ENCODE measurements at places on chromosomes 2 and 18. TPM values are rescaled to one million over a fixed set of nuclear protein-coding genes. Genes with fewer than 3 reads are reported as not detected.

- DNase-seq, result no peak
Observed at GRCh38 chr2:210092791-210093190, 78.4 kb downstream of the KANSL1L start.

- DNase-seq, result no peak
Observed at GRCh38 chr2:195442458-195443175, 214.4 kb upstream of the SLC39A10 start.

The INSIG2 gene
- 18.4 TPM for polyA plus RNA-seq

- DNase-seq, result no peak
Observed at GRCh38 chr2:29006092-29006979, 25.2 kb downstream of the TOGARAM2 start.

GRCh38 chr2:152126664-152127063, 27.8 kb upstream of the CACNB4 start:
- no peak for DNase-seq

The RAB27B gene
- 1.2 TPM for polyA plus RNA-seq

DNA sequence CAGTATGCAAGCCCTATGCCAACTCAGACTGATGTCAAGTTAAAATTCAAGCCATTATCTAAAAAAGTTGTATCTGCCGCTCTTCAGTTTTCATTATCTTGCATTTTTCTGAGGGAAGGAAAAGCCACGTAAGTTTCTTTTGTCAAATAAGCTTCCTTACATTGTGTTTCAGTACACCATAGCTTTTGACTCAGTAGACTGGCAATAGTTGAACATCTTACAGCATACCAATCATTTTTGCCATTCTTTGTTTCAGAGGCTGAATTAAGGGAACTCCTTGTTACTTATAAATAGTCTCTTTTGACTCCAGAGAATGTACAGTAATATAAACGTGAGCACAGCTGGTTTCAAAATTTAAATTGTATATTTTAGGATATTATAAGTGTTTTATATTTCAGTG, 120.6 kb downstream of the EHBP1 start:
- DNase-seq, result peak; percentile 9

DNA sequence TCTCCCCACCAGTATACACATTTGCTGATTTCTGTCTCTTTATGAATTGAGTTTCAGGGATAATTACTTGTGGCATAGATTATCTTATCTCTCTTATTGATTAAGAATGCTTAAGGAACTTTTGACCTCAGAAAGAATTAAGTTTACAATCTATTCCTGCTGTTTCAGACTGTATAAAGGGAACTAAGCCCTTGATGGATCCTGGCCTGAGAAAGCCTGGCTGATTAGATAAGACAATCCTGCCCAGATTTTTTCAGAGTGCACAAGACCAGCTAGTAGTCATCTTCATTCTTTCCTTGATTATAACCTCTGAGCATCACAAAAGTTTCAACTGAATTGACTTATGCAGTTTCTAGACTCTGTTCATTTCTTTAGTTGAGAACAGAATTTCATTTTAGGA, 22.7 kb upstream of the TFPI start:
- DNase-seq, result no peak

The BOLL gene
- 1.3 TPM for polyA plus RNA-seq

DNA sequence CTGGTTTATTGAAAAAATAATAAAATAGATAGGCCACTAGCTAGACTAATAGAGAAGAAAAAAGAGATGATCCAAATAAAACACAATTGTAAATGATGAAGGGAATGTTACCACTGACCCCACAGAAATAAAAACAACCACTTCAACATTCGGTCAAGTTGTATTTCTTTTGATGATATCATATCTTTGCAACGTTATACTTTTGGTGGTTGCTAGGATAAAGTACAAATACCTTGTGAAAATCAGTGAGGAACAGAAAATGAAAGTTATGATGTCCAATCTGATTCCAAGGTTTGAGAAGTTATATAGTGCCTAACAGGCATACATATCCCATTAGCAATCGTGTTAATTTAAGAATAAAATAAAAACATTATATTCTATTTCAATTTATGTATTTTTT, 6.6 kb upstream of the ASNSD1 start:
- no peak for DNase-seq

The CD207 gene
- polyA plus RNA-seq, result 0.69 TPM

DNA sequence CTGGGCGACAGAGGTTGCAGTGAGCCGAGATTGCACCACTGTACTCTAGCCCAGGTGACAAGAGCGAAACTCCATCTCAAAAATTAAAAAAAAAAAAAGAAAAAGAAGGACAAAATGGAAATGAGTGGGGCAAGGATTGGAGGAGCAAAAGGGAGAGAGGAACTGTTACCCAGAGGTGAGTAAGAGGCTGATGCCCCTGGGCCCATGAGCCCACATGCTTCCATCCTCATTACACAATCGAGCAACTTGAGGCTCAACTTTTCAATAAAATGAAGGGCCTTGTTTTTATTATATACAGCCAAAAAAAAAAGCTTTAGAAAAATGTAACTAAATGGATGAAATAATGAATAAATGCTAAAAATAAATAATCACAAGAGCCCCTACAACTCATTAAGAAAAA, 91.7 kb upstream of the YWHAQ start:
- no peak for DNase-seq

GRCh38 chr2:57516698-57517340, 529.8 kb upstream of the VRK2 start:
- DNase-seq, result peak; percentile 58

DNA sequence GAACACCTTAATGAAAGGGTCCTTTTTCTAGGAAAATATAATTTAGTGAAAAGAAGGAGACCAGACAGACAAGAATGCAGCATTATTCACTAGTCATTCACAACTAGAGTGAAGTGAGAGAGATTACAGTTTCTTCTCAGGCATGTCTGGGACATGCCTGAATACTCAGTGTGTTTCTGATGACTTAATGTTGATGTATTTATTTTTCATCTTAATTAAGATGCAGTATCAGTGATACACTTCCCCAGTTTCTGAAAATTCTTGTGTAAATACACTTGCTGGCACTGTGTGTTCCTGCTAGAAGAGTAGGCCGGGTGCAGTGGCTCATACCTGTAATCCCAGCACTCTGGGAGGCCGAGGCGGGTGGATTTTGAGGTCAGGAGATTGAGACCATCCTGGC, 143.6 kb downstream of the MYO3B start:
- DNase-seq, result no peak

GRCh38 chr18:48409591-48410094, 460 bp upstream of the ZBTB7C start:
- DNase-seq, result peak; percentile 69

GRCh38 chr2:133138693-133139092, 429.6 kb downstream of the NCKAP5 start:
- DNase-seq, result no peak

GRCh38 chr18:44920441-44920840, 239.8 kb downstream of the SETBP1 start:
- DNase-seq, result no peak

- DNase-seq, result no peak
Observed at GRCh38 chr18:11113046-11113548, 36.3 kb downstream of the PIEZO2 start.

The LIPT1 gene
- polyA plus RNA-seq, result 6.5 TPM

The DLGAP1 gene
- polyA plus RNA-seq, result 3.1 TPM

The UBXN4 gene
- 81.8 TPM for polyA plus RNA-seq

- no peak for DNase-seq
Observed at GRCh38 chr2:241483305-241483704, 25.1 kb downstream of the STK25 start.
